ENCODE measurements at places on chromosomes 16 and 17.

- DNase-seq: no peak
Observed at GRCh38 chr17:3529817-3530741, 27.5 kb downstream of the TRPV3 start.

DNA sequence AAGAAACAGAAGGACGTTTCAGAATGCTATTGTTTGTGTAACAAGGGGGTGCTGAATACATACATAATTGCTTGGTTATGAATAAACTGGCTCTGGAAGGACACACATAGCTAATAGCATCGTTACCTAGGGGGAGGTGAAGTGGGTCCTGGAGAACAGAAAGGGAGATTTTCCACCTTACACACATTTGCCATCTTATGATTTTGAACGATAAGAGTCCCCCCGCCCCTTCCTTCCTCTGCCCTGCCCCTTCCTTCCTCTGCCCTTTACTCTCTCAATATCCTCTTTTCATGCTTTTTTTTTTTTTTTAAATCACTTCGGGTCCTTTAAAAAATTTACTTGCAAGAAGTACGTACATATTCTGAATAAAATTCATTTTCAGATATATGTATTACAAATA is 902 bp upstream of the DHRS7B start:
- DNase-seq: peak; percentile 52

DNA sequence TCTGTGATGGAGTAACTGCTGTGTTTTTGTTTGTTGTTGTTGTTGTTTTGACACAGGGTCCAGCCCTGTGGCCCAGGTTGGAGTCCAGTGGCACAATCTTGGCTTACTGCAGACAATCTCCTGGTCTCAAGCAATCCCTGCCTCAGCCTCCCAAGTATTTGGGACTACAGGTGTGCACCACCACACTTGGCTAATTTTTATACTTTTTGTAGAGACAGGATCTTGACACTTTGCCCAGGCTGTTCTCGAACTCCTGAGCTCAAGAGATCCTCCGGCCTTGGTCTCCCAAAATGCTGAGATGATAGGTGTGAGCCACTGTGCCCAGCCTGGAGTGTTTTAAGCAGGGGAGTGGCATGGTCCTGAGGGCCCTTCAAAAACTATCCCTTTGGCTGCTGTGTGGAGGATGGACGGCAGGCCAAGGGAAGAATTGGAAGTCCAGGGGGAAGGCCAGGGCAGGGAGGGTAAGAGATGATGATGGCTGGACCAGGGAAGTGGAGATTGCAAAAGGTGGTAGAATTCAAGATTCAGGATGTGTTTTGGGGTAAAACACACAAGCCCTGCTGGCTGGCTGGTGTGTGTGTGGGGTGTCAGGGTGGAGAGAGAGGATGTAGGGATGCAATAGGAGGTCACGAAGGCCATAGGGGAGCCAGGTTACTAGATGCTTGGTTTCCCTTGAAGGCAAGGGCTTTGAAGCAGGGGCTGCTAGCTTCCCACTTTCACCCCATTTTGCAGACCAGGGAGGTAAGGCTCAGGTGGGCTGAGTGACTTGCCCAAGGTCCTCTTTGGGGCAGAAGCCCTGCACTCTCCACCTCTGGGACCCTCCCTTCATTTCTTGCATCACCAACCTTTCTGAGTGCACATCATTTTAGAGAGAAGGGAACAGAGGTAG is 18.8 kb upstream of the PLLP start:
- no peak for DNase-seq

GRCh38 chr17:66837885-66838665 is 3.2 kb downstream of the CACNG5 start:
- no peak for DNase-seq

DNA sequence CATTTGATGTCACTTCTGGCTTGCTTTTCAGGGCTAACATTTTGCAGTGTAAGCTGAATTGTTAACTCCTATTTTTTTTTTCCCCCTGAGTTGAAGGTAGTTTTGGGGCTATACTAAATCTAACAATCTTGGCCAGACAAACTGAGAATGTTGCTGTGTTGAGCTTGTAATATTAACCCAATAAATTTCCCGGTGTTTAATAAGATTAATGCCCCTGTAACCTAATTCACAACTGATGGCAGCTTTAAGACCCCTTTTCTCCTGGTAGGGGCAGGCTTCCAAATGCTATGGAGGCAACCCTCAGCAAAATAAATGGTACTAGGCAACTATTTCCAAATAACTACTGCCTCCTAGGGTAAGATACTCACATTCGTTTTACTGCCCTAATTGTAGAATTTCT is 549.6 kb upstream of the KIF2B start:
- no peak for DNase-seq

DNA sequence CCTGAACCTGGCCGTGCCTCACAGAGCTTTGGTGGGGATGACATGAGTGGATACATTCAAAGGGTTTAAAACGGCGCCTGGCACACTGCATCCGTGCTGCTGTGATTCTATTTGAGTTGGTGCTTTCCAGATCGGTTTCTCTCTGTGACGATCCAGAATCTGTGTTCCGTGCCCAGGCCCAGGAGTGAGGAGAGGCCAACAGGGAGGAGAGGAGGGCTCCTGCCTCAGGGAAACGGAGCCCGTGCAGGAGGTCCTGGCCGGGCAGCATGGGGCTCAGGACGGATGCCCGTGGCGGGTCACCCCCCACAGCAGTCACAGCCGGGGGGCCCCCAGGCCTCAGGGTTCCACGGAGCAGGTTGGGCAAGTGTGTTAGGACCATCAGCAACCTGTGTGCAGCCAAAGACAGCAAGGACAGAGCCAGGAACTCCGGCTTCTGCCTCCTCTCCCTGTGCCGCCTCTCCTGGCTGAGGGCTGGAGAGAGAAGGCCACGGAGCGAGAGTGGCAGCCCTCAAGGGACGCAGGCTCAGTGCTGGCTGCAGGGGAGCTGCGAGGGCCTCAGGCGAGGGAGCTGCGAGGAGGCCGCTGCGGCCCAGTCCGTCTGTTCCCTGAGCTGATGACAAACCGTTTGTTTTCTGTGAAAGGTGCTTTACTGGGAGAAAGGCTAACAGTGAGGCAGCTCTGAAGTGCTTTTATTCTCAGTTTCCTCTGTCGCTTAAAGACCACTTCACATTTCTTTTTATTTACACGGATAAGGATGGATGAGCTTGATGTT is 99.3 kb downstream of the METRNL start:
- DNase-seq: no peak

- DNase-seq: no peak
Observed at GRCh38 chr17:55332296-55333041, 67.7 kb downstream of the HLF start.

- DNase-seq: no peak
Observed at GRCh38 chr17:77740481-77740880, 218.0 kb upstream of the TNRC6C start.

- no peak for DNase-seq
Observed at GRCh38 chr16:66649636-66650205, 45.2 kb downstream of the CMTM3 start.

DNA sequence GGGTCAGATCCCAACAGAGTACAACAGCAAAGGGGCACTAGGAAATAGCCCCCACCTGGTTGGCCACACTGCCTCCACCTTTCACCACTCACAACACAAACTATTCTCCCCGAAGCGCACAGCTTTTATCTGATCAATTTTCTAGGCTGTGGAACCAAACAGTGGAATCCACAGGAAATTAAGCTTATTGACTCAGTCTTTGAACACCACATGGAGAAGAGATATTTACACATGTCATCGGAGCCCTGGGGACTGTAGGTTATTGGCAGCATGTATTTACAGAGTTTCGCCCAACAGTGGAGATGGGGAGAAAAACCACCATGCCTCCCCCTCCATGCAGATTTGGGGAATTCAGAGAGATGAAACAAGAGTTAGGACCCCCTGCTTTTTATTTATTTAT is 154.8 kb downstream of the XYLT1 start:
- DNase-seq: no peak

DNA sequence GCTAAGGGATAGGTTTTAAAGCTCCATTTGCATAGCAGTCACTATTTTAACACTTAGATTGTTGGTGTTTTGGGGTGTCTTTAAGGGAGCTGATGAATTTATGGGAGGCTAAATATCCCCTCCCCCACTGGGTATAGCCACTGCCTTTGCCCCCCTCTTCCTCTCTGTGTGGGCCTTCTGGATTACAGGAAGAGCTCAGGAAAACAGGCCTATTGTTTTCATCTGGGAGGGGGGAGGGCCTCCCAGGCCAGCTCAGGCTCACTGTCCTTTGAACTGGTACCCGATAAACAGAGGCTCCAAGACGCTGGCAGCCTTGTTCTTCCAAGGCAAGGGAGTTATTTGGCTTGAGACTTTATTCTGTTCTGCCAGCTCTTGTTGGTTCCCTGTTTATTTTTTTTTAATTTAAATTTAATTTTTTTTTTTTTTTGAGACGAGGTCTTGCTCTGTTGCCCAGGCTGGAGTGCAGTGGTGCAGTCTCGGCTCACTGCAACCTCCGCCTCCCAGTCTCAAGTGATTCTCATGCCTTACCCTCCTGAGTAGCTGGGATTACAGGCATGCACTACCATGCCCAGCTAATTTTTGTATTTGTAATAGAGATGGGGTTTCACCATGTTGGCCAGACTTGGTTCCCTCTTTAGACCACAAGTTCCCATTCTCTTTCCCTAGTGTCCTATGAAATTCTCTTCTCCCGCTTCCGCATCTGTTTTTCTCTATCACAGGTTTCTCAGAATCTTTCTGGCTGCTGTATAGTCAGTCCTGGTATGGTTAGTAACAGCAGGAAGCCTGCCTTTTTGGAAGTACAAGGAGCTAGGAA is 25.1 kb downstream of the MINK1 start:
- no peak for DNase-seq

DNA sequence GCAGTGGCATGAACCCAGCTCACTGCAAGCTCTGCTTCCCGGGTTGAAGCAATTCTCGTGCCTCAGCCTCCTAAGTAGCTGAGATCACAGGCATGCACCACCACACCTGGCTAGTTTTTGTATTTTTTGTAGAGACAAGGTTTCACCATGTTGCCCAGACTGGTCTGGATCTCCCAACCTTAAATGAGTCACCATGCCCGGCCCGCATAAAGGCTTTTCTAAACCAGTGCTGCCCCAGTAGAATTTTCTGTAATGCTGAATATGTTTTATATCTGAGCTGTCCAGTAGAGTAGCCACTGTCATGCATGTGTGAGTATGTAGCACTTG is 36.9 kb upstream of the WSB1 start:
- no peak for DNase-seq

DNA sequence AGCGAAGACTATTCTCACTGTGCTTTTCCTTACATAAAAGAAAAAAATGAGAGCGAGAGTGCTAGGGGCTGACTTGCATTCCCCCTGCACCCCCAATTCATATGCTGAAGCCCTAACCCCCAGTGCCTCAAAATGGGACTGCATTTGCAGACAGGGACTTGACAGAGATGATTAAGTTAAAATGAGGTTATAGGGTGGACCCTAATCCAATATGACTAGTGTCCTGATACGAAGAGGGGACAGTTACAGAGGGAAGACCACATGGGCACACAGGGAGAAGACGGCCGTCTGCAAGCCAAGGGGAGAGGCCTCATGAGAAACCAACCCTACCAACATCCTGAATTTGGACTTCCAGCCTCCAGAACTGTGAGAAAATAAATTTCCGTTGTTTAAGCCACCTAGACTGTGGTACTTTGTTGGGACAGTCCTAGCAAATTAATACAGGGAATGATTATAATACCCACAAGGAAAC is 1.6 kb upstream of the TMEM220 start:
- DNase-seq: no peak

- DNase-seq: no peak
Observed at GRCh38 chr16:63581570-63581969, 1540.3 kb downstream of the CDH11 start.

- DNase-seq: no peak
Observed at GRCh38 chr16:85638695-85639409, 25.7 kb downstream of the GSE1 start.
